ENCODE measurements at places on chromosomes 3 and 15. TPM values are rescaled to one million over a fixed set of nuclear protein-coding genes. Genes with fewer than 3 reads are reported as not detected.

Gene SLC28A1
- total RNA-seq, result not detected

Gene DNAH12
- total RNA-seq, result 0.21 TPM

Gene PLA2G4D
- total RNA-seq, result not detected

- peaks cover 2% of the 10 kb centered on the region for H3K36me3 ChIP-seq
- H3K4me3 ChIP-seq, result peak overlapping the region; percentile 84
- no peak for DNase-seq
- no peaks in the 10 kb centered on the region for H3K27me3 ChIP-seq
- peak overlapping the region; percentile 86 for H3K27ac ChIP-seq
These were observed 901 bp downstream of the ALCAM start for GRCh38 chr3:105367406-105368213.

DNA sequence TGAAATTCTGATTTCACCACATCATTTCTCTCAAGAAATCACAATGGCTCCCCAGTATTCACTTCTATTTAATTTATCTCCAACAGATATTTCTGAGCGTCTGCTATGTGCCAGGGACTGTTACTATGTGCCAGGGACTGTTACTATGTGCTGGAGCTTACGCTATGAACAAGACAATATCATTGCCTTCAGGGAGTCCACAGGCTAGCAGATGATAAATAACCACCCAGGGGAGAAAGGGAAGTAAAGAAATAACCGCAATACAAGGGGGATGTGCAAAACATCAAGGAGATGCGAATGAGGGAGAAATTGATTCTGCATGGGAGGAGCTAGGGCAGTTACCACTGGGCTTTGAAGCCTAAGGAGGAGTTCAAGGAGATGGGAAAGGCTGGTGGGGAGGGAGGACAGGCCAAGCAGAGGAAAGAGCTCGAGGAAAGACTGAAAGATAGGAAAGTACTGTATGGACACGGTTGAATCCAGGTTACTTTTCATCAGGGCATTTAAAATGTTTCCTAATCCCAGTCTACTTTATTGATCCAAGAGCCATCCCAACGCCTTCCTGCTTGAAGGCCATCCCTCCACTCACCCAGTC lies 2.5 kb downstream of the THSD4 start:
- H3K36me3 ChIP-seq, result no peaks in the 10 kb centered on the region
- H3K27ac ChIP-seq, result peak overlapping the region; percentile 98
- peak overlapping the region; percentile 85 for H3K4me3 ChIP-seq
- no peak for DNase-seq

DNA sequence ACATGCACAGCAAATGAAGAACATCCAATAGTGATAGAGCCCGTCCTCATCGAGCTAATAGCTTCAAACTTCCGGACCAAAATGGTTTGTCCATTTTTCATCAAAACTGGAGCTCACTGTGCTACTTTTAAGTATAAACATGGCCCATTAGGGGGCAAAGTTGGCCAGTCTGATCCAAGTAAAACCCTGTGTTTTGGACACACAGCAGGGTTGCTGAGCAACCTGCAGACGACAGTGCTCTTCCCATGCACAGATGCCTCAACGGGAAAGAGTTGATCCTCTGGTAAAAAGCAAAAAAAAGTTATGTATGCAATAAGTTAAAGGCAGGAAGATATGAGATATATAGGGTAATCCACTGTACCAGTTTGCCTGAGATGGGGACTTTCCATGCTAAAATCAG lies 244.0 kb upstream of the THBS1 start:
- no peaks in the 10 kb centered on the region for H3K36me3 ChIP-seq
- no peak overlapping the region for H3K27ac ChIP-seq
- DNase-seq, result no peak
- H3K4me3 ChIP-seq, result no peak overlapping the region

GRCh38 chr15:57785959-57786358 lies 79.4 kb downstream of the POLR2M start:
- no peak overlapping the region for H3K4me3 ChIP-seq
- H3K4me1 ChIP-seq, result no peaks in the 10 kb centered on the region
- H3K36me3 ChIP-seq, result no peaks in the 10 kb centered on the region
- peaks cover 3% of the 10 kb centered on the region for H3K27me3 ChIP-seq

DNA sequence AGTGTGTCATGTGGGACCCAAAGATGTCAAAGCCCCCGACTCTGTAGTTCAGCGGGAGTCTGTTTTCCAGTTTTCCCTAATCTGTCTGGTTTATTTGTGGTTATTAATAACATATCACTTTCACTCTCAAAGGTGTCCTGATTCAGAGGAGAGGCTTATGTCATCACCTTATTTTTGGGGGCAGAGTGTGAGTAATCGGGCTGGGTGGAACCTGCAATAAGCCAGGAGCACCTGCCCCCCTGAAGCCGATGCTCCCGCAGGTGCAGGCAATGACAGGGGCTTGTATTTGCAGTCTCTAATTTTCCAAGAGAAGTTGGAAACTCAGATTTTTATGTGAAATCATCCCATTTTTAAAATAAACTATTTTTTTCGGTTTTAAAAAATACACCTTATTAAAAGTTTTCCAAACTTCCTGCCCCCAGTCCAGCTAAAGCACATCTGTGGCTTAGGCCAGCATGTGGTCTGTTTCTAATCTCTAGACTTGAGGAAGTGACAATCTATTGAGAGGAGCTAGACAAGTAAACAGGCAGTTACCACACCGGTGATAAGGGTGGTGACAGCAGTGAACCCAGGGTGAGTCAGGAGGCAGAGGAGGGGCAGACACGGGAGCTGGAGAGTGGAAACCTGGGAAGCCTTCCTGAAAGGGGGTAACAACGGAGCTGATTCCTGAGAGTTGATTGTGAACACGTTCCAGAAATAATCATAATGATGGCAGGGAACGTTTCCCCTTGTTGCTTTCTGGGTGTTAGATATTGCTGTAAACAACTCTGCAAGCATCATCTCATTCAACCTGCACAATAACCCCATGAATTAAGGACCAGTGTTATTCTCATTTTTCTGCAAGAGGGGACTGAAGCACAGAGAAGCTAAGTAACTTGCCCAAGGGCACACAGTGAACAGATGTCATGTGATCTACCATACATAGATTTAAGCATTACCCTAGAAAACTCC lies 37.2 kb downstream of the BHLHE40 start:
- no peak overlapping the region for H3K4me3 ChIP-seq
- peak overlapping the region; percentile 83 for H3K27ac ChIP-seq
- no peaks in the 10 kb centered on the region for H3K27me3 ChIP-seq

- no peak for DNase-seq
- no peaks in the 10 kb centered on the region for H3K27me3 ChIP-seq
- H3K27ac ChIP-seq, result peak overlapping the region; percentile 50
- H3K36me3 ChIP-seq, result no peaks in the 10 kb centered on the region
These were observed 126.4 kb downstream of the RPLP1 start for GRCh38 chr15:69578787-69579583.

DNA sequence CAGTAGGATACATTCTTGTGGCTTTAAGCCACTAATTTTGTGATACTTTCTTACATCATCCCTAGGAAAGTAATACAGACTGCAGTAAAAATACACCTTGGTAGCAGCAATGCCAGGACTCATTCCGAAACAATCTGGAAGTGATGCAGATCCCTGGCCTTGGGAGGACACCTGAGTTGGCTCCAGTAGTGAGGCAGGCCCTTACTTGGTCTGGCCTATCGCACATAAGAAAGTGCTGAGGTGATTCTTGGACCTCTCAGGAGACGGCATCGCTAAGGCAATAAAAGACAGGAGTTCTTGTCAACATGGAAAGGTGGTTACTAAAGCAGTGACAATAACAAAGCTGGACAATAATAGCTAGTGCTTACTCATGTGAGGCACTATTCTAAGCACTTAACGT lies 126.5 kb downstream of the SUCNR1 start:
- DNase-seq, result no peak
- H3K27ac ChIP-seq, result no peak overlapping the region
- H3K36me3 ChIP-seq, result no peaks in the 10 kb centered on the region
- H3K4me3 ChIP-seq, result no peak overlapping the region
- H3K4me1 ChIP-seq, result no peaks in the 10 kb centered on the region

DNA sequence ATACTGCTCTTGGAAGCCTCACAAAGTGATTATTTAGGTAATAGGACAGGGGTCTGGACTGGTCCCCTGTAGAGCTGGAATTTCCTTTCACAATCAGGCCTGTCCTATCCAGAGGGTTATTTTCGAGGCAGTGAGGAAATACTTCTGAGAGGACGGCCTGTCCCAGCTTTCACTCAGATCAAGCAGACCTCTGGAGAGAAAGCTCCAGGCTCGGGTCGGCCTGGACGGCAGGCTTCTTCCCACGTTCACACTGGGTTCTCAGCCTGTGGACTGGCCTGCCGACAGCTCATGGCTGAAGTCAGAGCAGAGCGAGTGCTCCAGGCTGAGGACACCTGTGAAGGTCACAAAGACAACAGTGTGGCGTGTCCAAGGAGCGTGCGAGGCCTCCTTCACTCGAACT lies 405.3 kb downstream of the VPS13C start:
- no peaks in the 10 kb centered on the region for H3K4me1 ChIP-seq
- no peak overlapping the region for H3K27ac ChIP-seq
- DNase-seq, result no peak
- H3K27me3 ChIP-seq, result peaks cover 2% of the 10 kb centered on the region
- no peak overlapping the region for H3K4me3 ChIP-seq

Measured in Panc1 (cell line).